ENCODE measurements at places on chromosomes 7 and 10.

- DNase-seq, result no peak
Measured at GRCh38 chr10:79400146-79401004, 45.0 kb downstream of the ZCCHC24 start.

DNA sequence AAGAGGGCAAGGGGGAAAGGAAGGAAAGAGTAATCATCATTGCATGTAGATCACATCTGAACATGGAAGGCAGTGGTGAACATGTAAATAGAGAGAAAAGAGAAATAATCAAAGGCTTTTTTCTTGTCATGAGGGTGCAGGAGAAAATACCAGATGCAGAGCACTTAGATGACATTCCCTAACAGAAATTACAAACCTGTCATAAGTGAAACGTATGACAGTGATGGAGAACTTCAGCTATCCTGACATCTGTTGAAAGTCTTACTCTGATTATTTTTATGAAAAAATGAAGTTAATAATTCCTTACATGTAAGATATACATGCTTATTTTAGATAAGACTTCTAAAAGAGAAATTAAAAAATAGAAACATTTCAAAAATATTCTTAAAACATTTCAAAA is 54.7 kb downstream of the BRAF start:
- DNase-seq, result no peak

GRCh38 chr7:132793474-132793873 is 217.2 kb upstream of the PLXNA4 start:
- no peak for DNase-seq

GRCh38 chr10:5014936-5015335 is 11.3 kb upstream of the AKR1C2 start:
- DNase-seq, result no peak

DNA sequence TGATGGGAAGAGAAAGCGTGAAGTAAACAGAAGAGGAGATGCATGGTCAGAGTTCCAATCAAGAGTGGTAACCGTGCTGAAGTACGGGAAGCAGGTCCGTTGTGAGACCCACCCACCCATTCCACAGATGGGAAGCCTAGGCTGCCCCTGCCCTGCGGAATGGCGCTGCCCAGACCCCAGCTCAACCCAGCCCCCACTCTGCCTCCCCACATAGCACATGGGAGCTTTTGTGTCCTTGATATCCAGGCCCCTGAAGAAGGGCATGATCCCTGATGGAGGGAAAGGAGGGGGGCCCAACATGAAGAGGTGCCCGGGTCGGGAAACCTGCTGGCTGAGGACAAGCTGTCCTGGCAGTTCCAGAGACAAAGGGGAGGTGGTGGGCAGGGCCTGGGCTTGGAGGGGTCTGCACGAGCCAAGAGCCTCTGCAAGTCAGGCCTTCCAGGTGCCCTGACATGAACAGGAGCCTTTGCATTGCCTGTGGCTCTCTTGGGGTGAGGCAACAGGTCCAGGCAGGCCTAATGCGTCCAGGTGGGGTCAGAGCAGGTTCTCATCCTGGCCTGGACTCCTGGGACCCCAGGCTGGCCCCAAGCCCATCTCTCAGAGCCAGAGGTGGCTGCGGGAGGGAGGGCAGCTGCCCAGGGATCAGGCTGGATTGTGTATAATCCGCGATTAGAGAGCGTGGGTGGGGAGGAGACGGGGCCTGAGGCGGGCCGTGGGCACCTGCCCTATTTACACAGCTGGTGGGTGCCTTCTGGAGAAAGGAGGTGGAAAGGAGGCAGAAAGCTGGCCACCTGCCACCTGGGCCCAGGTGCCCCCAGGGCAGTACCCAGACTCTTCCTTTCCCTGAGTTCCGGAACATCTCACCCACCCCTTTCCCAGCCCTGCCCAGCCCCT is 23.5 kb downstream of the YKT6 start:
- DNase-seq, result no peak

- no peak for DNase-seq
Measured at GRCh38 chr7:158499082-158499455, 88.6 kb downstream of the PTPRN2 start.

- DNase-seq, result no peak
Measured at GRCh38 chr10:12699258-12699700, 302.2 kb downstream of the CCDC3 start.

- no peak for DNase-seq
Measured at GRCh38 chr10:47047577-47048525, 136.6 kb downstream of the PTPN20 start.

- no peak for DNase-seq
Measured at GRCh38 chr10:80771902-80772555, 234.3 kb downstream of the SH2D4B start.

DNA sequence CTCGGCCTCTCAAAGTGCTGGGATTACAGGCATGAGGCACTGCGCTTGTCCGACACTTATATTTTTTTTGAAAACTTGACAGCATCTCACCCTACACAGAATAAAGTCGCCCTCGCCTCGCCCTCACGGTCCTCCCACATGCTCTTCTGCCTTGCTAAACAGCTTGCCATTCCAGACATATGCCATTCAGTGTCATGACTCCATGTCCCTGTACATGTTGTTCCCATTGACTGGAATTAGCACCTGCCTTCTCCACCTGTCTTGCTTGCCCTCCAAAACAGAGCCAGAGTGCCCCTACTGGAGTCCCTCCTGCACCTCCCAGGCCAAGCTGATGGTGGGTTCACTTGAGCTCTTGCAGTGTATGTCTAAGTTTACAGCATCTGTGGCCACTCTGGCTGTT is 6.2 kb downstream of the NIPSNAP2 start:
- no peak for DNase-seq

DNA sequence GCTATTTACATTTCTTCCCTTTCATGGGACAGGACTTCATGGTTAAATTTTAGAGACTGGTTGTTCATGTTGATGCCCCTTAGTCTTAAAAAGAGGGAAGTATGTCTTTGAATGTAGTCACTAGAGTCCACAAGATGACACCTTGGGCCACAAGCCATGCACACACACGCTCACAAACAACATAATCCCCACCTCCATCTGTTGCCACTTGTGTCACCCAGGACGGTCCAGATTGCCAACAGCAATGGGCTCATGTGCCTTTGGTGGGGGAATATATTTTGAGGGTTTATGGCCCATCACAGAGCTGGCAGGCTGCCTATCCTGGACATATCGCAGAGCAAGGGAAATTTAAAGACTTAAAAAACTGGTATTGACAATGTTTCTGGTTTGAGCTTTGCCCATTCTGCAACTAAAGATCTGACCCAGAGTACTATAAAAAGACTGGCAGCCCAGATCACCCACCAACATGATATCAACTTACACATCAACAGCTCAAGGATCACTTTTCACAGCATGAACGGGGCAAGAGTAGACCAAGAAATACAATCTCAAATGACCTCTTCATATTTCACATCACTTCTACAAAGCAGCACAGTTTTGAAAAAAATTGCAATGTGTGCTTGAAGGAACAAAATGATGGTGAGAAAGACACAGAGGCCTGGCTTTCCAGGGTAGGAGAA is 50.5 kb downstream of the STRA8 start:
- DNase-seq, result no peak

- DNase-seq, result no peak
Measured at GRCh38 chr10:17219024-17219423, 9.0 kb upstream of the VIM start.

DNA sequence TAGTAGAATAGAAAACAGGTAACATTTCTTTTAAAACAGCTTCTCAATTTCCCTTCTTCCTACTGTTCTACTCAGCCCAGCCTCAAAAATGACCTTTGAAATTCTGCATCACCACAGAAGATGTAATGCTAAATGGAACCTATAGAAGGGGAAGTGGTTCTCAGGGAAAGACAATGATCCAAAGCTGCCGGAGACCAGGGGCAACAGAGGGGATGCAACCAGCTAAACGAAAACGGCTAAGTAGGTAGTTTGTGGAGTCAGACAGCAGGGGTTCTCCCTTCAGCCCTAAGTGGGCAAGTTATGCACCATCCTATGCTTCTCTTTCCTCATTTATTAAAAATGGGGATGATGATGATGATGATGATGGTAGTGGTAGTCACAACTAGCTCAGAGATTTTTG is 214.3 kb downstream of the ELMO1 start:
- no peak for DNase-seq

- no peak for DNase-seq
Measured at GRCh38 chr10:18399158-18399557, 252.2 kb downstream of the NSUN6 start.

DNA sequence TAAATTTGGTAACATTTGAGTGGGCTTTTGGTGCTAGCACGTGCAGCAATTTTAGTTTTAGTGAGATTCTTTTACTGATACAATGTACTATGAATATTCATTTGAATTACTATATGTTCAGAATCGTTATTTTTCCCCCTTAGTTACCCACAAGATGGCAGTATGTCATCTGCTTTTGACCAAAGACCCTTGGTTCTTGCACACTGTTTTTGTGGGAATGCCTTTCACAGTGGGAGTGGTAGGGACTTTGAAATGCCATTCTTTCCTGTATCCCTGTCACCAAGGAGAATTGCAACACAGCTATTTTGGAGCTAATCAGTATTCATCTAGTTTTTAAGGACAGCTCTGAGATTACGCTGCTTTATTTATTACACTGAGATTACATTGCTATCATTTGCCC is 40.6 kb downstream of the SEC23IP start:
- DNase-seq, result no peak

DNA sequence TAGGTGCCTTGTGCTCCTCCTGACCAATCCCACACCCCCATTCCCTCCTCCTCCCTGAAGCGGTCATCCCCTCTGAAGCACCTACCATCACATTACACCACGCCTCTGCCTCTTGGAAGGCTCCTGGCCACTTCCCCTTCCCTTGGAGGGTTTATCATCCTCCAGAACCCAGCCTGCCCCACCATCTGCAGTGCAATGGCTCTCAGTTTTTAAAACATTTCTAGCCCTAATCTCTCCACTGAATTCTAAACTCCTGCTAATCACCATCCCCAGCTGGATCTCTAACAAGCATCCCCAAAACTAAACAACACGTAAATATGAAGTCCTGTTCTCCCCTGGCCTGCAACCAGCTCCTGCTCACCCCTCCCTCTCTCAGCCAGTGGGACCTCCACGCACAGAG is 70.6 kb downstream of the PIP4K2A start:
- DNase-seq, result no peak

DNA sequence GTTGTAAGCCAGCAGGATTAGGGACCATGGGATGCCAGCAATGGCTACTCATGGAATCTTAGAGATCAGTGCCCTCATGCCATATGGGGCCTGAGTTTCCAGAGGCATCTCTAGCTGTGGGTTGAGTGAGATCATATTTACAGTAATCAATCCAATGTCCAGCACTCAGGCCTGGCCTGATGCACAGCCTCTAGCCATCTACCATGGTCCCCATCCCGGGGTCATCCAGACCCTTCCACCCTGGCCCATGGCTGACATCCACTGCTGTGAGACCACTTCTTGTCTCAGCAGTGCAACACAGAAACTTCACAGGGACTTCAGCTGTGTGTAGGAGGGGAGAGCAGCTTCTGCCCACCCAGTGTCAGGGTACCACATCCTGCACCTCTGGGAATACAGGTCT is 6.5 kb upstream of the ADCY1 start:
- no peak for DNase-seq

GRCh38 chr7:137980308-137980707 is 21.6 kb downstream of the CREB3L2 start:
- DNase-seq, result no peak

- DNase-seq, result peak; percentile 74
Measured at GRCh38 chr10:119401671-119402395, 140.7 kb downstream of the RGS10 start.

DNA sequence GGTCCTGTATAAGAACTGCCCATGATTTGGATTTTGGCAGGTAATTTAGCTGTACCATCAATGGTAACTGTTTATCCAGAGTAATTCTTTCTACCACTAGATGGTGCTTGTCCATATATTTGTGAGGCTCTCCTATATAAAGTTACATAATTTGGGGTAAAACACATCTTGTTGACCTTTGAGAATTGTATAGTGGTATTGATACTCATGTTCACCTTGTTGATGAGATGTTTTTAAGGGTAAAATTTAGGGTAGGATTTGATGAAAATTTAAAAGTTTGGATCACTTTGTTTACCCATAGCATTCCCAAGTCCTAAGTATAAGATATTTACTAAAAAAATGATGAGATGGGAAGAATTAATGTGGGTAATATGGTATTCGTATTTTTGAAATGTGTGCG is 31.6 kb downstream of the ST7 start:
- DNase-seq, result no peak

DNA sequence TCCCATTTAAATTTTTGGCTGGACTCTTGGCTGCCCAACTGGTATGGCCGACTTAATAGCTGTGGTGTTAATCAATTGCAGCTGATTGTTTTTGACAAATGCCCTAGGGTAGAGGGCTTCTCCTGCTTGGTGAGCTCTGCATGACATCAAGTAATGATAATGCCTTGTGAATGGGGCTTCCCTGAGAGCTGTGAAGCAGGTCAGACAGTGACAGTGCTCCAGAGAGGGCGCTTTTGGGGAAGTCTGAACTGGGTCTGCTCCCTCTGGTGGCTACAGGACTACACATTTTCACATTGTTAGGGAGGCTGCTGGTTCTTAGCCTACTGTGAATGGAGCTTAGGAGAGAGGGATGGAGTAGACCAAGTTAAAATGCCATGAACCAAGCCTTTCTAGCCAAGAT is 98.8 kb downstream of the SDK1 start:
- DNase-seq, result no peak

GRCh38 chr7:146176860-146177259 is 60.3 kb downstream of the CNTNAP2 start:
- no peak for DNase-seq

DNA sequence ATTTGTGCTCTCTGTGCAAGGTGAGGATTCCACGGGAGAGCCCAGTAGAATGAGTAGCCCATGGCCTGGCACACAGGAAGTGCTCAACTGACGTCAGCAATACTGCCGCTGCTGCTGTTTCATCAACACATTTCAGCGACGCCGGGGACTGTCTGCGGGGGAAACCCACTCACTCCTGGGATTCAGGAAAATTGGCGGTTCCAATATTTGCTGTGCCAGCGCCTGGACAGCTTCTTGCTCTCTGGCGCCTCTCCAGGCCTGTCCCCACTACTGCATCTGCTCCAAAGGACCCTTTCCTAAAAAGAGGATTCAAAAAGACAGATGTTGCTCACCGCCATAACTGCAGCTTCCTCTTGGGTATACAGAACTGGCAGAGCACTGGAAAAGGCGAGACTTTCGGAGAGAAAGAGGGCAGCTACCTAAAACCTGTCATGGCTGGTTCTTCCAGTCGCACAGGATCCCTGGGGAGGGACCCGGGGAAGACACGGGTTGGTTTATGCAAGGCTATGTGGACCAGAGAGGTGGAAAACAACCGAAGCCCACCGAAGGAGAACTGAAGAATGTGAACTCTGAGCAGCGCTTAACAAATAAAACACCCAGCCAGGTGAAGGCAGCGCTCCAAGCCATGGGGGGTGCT is 39.7 kb upstream of the ENO4 start:
- no peak for DNase-seq

DNA sequence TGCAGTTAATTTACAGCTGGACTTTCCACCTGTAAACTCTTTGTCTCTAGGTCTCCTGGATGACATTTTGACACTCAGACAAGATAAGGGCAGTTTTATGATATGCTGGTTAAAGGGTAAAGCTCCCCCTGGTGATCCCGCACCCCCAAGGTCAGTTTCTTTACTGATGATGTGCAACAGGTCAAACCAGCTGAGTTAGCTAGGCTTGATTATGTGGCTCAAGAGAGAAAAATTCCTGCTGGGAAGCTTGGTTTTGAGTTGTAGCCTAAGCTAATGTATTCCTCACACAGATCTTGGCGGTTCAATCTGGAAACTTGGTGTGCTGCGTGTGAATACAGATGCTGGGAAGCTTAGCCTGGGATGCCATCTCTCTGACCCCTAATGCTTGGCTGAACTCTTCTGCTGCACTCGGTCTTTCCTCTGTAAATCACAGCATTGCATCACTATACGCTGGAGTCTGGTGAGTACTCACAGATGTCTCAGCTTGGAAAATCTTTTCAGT is 11.4 kb upstream of the AKR1D1 start:
- no peak for DNase-seq

- no peak for DNase-seq
Measured at GRCh38 chr7:2608921-2609411, 22.8 kb upstream of the TTYH3 start.
